Stimulated activated CD4-positive, alpha-beta T cell treated with anti-CD3 and anti-CD28 coated beads, Interleukin-15, amount 100 ng/mL, for 1 hour (primary cell): ENCODE measurements at places on chromosomes 11 and 22.
A peak's percentile ranks its signal among the peaks of the same experiment; 100 is the strongest.

GRCh38 chr11:68764746-68765145 lies 13.4 kb upstream of the TESMIN start:
- no peak for DNase-seq

GRCh38 chr11:62116451-62116850 lies 7.4 kb upstream of the INCENP start:
- DNase-seq = no peak

DNA sequence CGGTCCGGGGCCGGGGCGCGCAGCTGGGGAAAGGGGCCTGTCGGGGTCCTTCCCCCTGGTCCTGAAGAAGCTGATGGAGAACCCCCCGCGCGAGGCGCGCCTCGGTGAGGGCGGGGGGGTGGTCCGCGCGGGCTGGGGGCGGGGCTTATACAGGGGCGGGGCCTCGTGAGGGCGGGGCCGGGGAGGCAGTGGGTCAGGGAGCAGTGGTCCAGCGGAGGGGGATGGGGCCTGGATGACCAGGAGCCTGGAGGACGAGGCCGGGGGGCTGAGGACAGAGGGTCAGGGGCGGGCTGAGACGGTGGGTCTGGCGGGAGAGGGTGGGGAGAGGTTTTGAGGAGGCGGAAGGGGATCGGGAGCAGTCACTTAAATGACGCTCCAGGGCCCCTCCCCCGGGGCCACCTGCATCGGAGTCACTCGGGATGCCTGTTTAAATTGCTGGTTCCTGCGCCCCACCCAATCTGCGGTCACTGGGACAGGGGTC lies 396 bp downstream of the TEF start:
- peak; percentile 46 for DNase-seq

- no peak for DNase-seq
Measured at GRCh38 chr11:70201882-70202861, 924 bp upstream of the FADD start.

- no peak for DNase-seq
Measured at GRCh38 chr11:3894128-3894731, 38.8 kb downstream of the STIM1 start.

GRCh38 chr11:67253872-67254624 lies 12.2 kb upstream of the GRK2 start:
- no peak for DNase-seq

- no peak for DNase-seq
Measured at GRCh38 chr11:73379189-73379880, 3.1 kb downstream of the RELT start.

- DNase-seq = no peak
Measured at GRCh38 chr22:22773979-22774604, 113.5 kb upstream of the IGLL5 start.

DNA sequence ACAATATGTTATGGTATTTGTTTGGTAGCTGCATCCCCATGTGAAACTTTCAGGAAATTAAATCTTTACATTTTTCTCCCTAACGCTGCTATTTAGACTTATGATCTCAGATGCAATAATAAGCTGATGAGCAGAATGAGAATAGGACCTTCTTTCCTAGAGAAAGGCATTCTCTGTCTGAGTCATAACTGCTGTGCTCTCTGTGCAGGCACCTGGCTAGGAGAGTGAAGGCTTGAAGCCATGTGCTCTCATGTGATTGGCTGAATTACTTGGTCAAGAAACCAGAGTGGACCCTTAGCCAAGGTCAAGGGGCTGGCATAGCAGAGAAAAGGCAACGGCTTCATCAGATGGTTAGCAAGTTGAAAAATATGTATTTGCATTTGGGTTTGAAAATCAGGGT lies 185.0 kb downstream of the ADAMTS15 start:
- no peak for DNase-seq

GRCh38 chr11:69880826-69881445 lies 61.7 kb upstream of the FGF3 start:
- no peak for DNase-seq

DNA sequence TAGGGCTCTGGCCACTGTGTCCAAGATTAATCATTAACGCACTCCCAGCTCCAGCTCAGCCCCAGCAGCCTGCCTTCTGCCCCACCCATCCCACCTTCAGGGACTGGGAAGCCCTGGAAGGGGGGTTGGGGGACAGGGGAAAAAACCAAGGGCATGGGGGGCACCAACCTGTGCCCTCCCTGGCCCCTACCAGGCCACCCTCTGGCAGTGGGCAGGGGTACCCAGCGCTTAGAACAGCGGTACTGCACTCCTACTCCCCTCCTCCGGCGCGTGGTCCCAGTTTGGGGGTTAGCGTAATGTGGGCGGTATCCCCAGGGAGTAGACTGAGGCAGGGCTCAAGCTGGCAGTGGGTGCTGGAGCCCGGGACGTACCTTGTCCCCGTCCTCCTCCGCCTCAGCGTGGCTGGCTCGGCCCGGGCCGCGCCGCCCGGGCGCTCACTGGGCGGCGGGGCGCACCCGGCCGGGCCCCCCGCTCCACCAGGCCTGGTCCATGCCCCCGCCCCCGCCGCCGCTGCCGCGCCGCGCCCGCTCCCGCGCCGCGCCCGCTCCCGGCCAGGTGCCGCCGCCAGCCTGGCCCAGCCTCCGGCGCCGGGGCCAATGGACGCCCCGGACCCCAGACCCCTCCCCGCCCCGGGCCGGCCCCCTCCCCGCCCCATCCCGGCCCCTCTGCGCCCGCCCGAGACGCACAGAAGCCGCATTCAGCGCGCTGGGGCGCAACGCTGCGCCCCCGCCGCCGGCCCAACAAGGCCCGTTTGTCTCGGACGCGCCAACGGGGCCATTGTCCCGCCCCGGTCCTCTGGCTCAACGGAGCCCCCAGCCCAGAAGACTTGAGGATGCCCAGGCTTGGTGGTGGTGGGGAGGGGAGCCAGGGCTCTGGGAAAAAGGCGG lies at the start of gene GAL3ST1:
Gene GAL3ST1 (minus strand): TSS at position 571 of the 887 bp plus-strand sequence. CDS start 17,273 bp downstream, outside the sequence.
- DNase-seq = no peak

- no peak for DNase-seq
Measured at GRCh38 chr11:18452927-18453326, 2.7 kb upstream of the LDHAL6A start.

GRCh38 chr11:57303990-57304579 lies 20.7 kb downstream of the TNKS1BP1 start:
- no peak for DNase-seq

- no peak for DNase-seq
Measured at GRCh38 chr11:110858547-110858921, 146.3 kb upstream of the ARHGAP20 start.

DNA sequence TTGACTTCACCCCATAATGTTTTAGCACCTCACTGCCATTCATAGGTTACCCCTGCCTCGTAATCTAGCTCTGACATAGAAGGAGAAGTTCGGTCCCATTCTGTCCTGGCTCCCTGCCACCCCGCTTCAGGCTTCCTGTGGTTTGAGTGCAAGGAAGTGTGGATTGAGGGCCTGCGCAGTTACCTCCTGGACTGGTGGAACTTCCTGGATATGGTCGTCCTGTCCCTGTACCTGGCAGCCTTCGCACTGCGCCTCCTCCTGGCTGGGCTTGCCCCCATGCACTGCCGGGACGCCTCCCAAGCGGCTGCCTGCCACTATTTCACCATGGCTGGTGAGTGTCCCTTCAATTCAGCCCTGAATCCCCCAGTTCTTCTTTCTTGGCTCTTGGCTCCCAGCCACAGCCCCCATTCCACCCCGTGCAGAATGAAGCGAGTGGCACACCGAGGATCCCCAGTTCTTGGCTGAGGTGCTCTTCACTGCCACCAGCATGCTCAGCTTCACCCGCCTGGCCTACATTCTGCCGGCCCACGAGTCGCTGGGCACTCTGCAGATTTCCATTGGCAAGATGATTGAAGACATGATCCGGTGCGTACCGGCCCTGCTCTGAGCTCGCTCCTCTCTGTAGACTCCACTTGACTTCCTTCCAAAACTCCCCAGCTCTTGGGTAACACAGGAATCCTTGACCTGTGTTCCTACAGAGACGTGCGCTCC lies 15.4 kb downstream of the ART5 start:
- no peak for DNase-seq

DNA sequence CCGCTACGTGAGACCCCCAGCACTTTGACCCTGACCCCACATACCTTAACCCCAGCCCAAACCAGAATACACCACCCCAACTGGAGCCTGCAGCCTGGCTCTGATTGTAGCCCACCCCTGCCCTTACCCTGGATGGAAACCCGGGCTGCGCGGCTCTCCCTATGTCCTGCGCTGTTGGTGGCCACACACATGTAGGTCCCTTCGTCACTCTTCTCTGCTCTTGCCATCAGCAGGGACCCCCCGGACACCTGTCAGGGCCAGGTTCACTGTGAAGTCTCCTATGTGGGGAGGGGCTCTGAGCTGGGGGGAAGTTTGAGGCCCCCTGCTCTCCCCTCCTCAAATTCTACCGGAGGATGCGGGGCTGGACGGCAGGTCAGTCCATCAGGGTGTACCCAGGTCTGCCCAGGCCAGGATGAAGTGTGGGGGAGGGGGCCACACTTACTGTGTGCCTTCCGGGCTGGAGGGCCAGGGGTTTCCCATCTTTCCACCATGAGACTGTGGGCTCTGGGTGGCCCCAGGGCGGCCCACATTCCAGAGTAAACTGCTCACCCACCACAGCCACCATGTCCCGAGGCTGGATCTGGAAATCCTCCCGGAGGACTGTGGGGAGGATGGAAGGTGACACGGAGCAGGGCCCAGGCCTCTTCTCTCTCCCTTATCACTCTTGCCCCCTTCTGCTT lies 1.5 kb downstream of the ROBO4 start:
- DNase-seq = no peak

- DNase-seq = no peak
Measured at GRCh38 chr11:89495951-89496350, 4.8 kb upstream of the NOX4 start.

GRCh38 chr11:111766834-111767142 lies 599 bp upstream of the PPP2R1B start:
- no peak for DNase-seq

DNA sequence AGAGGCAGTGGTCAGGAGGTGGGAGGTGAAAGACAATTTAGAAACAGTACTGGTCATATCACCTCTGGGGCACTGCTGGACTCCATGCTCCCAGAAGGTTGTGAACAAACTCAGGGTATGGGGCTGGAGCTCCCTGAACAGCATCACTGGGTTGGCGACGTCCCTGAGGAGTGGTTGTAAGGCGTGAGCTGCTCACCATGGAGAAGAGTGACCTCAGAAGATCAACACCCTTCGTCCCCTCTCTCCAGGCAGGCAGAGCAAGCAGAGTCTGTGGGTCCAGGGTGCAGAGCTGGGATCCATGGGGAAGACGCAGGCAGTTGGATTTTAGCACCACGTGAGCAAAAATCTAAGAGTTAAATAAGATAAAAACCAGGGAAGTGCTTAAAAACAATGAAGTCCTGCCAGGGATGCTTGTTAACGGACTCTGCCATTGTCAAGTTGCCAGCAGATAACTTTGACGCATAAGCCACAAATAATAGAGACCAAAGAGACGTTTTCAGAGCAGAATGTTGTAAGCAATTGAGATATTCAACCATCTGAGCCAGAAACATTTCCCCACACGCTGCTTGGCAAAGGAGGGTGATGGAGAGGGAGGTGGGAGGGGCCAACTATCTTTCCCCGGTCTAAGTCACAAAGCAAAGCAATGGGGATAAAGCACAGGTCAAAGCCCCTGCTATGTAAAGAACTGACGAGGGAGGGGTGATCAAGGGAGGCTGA lies 13.6 kb downstream of the PNPLA5 start:
- no peak for DNase-seq
